ENCODE measurements at places on chromosomes 6 and 20. TPM values are rescaled to one million over a fixed set of nuclear protein-coding genes. Genes with fewer than 3 reads are reported as not detected.

ZNF334 gene
- 1.3 TPM for total RNA-seq

PNPLA1 gene
- total RNA-seq: 0.35 TPM

MYLK4 gene
- 0.35 TPM for total RNA-seq

CGA gene
- not detected for total RNA-seq

EFCAB8 gene
- 0.72 TPM for total RNA-seq

DNA sequence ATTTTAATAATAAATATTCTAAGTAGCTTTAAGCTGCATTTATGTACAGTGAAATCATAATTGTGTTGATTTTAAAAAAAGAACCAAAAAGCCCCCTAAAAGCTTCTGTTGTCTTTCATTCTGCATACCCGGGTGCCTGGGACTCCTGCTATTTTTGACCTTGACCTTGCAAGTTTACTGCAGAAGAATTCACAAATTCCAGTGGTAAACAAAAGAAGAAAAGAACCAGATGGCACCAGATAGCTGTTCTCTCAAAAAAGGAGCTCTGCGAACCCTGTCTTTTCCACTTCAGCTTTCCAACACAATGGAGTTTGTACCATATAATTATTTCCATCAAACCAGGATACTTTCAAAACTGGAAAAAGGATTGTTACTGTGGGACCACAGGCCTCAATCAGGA, 363.3 kb downstream of the SMOC2 start:
- H3K4me3 ChIP-seq: no peak overlapping the region
- no peaks in the 10 kb centered on the region for H3K4me1 ChIP-seq
- no peak for DNase-seq
- H3K36me3 ChIP-seq: no peaks in the 10 kb centered on the region
- H3K27ac ChIP-seq: no peak overlapping the region

GRCh38 chr20:63567386-63568169, 6.5 kb downstream of the HELZ2 start:
- no peak for DNase-seq
- no peak overlapping the region for H3K27ac ChIP-seq
- peaks cover 5% of the 10 kb centered on the region for H3K36me3 ChIP-seq
- no peaks in the 10 kb centered on the region for H3K27me3 ChIP-seq
- H3K4me3 ChIP-seq: no peak overlapping the region

GRCh38 chr6:148828047-148828446, 81.2 kb downstream of the UST start:
- H3K36me3 ChIP-seq: no peaks in the 10 kb centered on the region
- H3K4me1 ChIP-seq: no peaks in the 10 kb centered on the region
- H3K27ac ChIP-seq: no peak overlapping the region
- H3K27me3 ChIP-seq: no peaks in the 10 kb centered on the region

GRCh38 chr6:6952484-6952883, 155.3 kb upstream of the RREB1 start:
- H3K4me1 ChIP-seq: no peaks in the 10 kb centered on the region
- no peak overlapping the region for H3K4me3 ChIP-seq
- DNase-seq: no peak

GRCh38 chr20:13772529-13772928, 12.2 kb downstream of the ESF1 start:
- no peak overlapping the region for H3K27ac ChIP-seq
- no peaks in the 10 kb centered on the region for H3K27me3 ChIP-seq
- DNase-seq: no peak
- H3K4me3 ChIP-seq: no peak overlapping the region
- no peaks in the 10 kb centered on the region for H3K36me3 ChIP-seq

GRCh38 chr6:149324428-149324827, 6.9 kb downstream of the TAB2 start:
- no peaks in the 10 kb centered on the region for H3K36me3 ChIP-seq
- no peak overlapping the region for H3K27ac ChIP-seq
- H3K4me1 ChIP-seq: peaks cover 7% of the 10 kb centered on the region

DNA sequence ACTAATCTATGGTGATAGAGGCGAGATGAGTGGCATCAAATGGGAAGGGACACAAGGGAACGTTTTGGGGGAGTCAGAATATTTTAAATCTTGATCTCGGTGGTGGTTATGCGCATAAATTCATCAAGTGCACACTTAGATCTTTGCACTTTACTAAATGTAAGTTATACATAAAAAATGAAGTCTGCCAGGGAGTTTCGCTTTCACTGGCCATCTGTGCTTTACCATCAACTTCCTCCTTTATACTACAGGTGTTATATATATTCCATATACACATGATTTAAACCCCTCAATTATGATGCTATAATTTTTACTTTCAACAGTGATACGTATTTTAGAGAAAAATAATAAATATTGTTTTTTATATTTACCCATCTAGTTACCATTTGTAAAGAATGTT, 97.6 kb upstream of the AKIRIN2 start:
- DNase-seq: no peak
- no peaks in the 10 kb centered on the region for H3K27me3 ChIP-seq

- H3K4me3 ChIP-seq: peak overlapping the region; percentile 51
- no peak for DNase-seq
- H3K27ac ChIP-seq: peak overlapping the region; percentile 41
- H3K4me1 ChIP-seq: no peaks in the 10 kb centered on the region
- H3K36me3 ChIP-seq: no peaks in the 10 kb centered on the region
- peaks cover 6% of the 10 kb centered on the region for H3K27me3 ChIP-seq
Observed at GRCh38 chr6:12958052-12958706, 241.6 kb downstream of the PHACTR1 start.

GRCh38 chr6:145829102-145829501, 14.5 kb upstream of the FBXO30 start:
- no peaks in the 10 kb centered on the region for H3K27me3 ChIP-seq
- no peaks in the 10 kb centered on the region for H3K36me3 ChIP-seq
- no peak overlapping the region for H3K27ac ChIP-seq
- H3K4me1 ChIP-seq: no peaks in the 10 kb centered on the region
- no peak for DNase-seq
- no peak overlapping the region for H3K4me3 ChIP-seq

GRCh38 chr20:21719592-21720214, 14.2 kb downstream of the PAX1 start:
- peaks cover 6% of the 10 kb centered on the region for H3K27me3 ChIP-seq
- no peaks in the 10 kb centered on the region for H3K36me3 ChIP-seq
- H3K4me1 ChIP-seq: no peaks in the 10 kb centered on the region
- no peak overlapping the region for H3K4me3 ChIP-seq

GRCh38 chr6:96683819-96684528, 121.0 kb downstream of the FHL5 start:
- no peak overlapping the region for H3K27ac ChIP-seq
- H3K4me1 ChIP-seq: no peaks in the 10 kb centered on the region

- H3K27ac ChIP-seq: peak overlapping the region; percentile 97
- H3K27me3 ChIP-seq: no peaks in the 10 kb centered on the region
- H3K4me1 ChIP-seq: peaks cover 6% of the 10 kb centered on the region
Observed at GRCh38 chr20:1327827-1328679, 886 bp downstream of the SDCBP2 start.

- DNase-seq: no peak
- H3K4me1 ChIP-seq: no peaks in the 10 kb centered on the region
- no peak overlapping the region for H3K4me3 ChIP-seq
- H3K27ac ChIP-seq: no peak overlapping the region
- H3K27me3 ChIP-seq: no peaks in the 10 kb centered on the region
Observed at GRCh38 chr6:18432180-18432579, 45.0 kb downstream of the RNF144B start.

DNA sequence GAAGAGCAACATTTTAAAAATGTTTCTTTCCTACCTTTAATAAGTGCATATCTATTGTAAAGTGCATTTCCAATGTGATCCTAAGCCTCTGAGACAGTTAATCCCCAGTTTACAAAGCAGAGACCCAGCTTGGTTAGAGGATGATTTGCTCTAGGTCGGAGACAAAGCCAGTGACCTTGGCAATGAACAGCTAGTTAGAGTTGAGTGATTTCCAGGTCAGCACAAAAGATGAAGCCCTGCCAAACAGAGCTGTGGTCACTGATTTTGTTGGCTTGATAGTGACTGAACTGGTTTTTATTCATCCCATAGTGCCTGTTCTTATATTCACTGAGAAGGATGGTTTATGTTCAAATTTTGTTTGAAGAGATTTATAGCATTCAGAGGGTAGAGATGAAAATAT, 56.6 kb upstream of the CD83 start:
- no peak overlapping the region for H3K4me3 ChIP-seq
- no peak for DNase-seq
- H3K36me3 ChIP-seq: no peaks in the 10 kb centered on the region
- H3K27ac ChIP-seq: no peak overlapping the region
- H3K27me3 ChIP-seq: no peaks in the 10 kb centered on the region

DNA sequence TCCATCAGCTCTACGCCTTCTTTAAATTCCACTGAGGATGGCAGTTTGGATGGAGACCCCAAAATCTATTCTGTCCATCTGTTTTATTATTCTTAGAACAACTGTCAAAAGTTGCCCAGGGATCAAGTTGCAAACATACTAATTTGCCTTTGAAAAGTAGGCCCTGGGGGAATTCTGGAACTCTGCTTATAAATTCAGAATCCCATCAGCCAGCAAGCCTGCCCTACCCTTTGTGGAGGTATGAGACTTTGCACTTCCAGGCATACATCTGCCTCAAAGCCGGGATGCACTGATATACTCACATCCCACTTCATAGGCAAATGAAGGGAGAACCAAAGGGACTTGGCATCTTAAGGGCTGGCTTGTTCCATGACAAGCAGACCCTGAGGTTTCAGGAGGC, 93.6 kb downstream of the INSM1 start:
- no peaks in the 10 kb centered on the region for H3K36me3 ChIP-seq
- no peak for DNase-seq
- H3K4me3 ChIP-seq: no peak overlapping the region
- H3K27ac ChIP-seq: no peak overlapping the region
